ENCODE measurements at places on chromosomes 2 and 18.

- DNase-seq, result no peak
Observed at GRCh38 chr2:128439791-128440665, 121.4 kb upstream of the HS6ST1 start.

- no peak for DNase-seq
Observed at GRCh38 chr2:132621131-132621875, 48.7 kb downstream of the LYPD1 start.

DNA sequence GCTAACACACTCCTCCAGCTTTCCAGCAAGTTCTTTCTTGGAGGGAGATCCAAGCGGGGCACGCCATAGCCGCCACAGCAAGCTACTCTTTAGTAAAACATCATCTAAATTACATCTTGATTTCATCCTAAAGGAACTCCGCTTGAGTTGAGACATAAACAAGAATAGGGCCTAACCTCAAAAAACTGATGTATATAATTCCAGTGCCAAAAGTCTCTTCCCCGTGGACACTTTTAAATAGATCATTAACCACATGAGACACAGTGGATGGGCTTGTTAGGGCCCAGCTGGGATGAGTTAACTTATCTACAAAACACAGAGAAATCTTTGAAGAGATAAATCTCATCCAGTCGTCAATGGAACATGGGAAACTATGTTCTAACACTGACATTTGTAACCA, 20.8 kb upstream of the MLPH start:
- DNase-seq, result no peak

DNA sequence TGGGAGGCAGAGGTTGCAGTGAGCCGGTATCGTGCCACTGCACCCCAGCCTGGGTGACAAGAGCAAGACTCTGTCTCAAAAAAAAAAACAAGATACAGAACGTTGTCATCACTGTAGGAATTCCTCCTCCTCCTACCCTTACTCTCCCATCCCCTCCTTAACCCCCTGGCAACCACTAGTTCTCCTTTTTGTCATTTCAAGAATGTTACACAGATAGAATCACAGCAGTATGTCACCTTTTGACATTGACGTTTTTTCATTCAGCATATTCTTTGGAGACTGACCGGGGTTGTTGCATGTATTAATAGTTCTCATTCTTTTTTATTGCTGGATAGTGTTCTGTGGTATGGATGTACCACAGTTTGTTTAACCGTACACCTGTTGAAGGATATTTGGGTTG, 32.4 kb downstream of the TTLL4 start:
- DNase-seq, result no peak

DNA sequence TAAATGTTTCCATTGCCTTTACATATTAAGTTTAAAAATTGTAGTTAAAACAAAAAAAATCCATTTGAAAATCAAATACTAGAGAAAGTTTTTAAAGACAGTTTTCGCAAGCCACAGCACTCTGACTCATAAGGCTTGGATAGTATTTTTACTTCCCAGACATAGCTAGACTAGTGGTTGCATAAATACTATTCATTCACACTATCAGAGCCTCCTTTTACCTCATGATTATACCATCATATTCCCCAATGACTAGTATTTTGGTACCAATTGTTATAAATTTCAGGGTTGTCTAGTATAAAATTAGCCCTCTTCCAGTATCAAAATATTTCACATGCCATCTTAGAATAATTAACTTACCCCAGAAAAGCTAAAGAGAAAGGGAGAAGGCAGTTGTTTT, 393.5 kb downstream of the ERBB4 start:
- no peak for DNase-seq

GRCh38 chr2:95240091-95240490, 32.8 kb downstream of the ZNF892 start:
- DNase-seq, result no peak

All from hematopoietic multipotent progenitor cell treated with erythropoietin and hydrocortisone succinate and interleukin-3 and kit ligand, for 8 days (in vitro differentiated cells).